ENCODE measurements at places on chromosomes 13 and 19. TPM values are rescaled to one million over a fixed set of nuclear protein-coding genes. Genes with fewer than 3 reads are reported as not detected.

The HAUS8 gene
- 1.6 TPM for total RNA-seq

The IGFL1 gene
- not detected for total RNA-seq

The ZSWIM9 gene
- total RNA-seq = 6.5 TPM

The C1QTNF9 gene
- under 0.01 TPM for total RNA-seq

The KIR2DL3 gene
- total RNA-seq = under 0.01 TPM

The ACP5 gene
- 18.0 TPM for total RNA-seq

- DNase-seq = no peak
Observed at GRCh38 chr13:94646904-94647303, 45.2 kb downstream of the GPR180 start.

DNA sequence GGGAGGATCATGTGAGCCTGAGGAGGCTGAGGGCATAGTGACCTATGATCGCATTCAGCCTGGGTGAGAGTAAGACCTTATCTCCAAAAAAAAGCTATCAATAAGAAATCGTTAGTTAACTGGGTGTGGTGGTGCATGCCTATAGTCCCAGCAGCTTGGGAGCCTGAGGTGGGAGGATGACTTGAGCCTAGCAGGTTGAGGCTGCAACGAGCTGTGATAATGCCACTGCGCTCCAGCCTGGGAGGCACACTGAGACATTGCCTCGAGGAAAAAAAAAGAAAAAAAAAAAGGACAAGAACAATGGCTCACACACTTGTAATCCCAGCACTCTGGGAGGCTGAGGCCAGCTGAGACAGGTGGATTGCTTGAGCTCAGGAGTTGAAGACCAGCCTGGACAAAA is 16.2 kb downstream of the PSPC1 start:
- DNase-seq = no peak

GRCh38 chr19:18814063-18814462 is 17.7 kb upstream of the UPF1 start:
- no peak for DNase-seq

GRCh38 chr19:35908973-35909683 is 1.0 kb upstream of the TYROBP start:
- DNase-seq = no peak

DNA sequence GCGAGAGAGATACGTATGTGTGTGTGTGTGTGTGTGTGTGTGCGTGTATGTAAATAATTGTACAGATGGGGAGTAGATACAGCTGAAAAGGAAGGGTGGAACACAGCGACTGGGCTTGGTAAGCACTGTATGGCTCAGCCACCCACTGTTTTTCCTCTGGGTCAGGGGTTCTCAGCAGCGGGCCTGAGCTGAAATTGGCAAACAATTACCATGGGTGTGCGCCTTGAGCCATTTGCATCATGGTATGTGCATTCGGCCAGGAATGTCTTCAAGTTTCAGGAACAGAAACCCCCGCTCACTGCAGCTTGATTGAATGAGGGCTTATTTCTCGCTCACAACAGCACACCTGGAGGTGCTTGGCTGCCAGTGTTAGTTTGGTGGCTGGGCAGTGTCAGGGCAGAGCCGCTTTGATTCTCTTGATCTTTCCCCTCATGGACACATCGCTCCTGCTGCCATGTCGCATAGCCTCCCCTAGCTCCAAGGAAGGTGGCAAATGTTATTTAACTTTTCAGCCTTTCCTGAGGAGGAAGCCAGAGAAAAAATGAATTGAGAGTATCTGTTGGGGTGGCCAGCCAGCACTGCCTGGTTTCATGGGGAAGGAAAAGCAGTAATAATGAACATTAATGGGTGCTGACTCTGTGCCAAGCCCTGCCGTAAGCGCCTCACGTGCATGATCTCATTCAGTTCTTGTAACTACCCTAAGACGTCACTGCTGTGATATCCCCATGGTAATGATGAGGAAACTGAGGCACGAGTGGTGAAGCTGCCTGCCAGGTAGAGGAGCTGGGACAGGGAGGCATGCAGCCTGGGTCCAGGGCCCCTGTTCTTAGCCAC is 126.9 kb downstream of the SIPA1L3 start:
- DNase-seq = no peak

DNA sequence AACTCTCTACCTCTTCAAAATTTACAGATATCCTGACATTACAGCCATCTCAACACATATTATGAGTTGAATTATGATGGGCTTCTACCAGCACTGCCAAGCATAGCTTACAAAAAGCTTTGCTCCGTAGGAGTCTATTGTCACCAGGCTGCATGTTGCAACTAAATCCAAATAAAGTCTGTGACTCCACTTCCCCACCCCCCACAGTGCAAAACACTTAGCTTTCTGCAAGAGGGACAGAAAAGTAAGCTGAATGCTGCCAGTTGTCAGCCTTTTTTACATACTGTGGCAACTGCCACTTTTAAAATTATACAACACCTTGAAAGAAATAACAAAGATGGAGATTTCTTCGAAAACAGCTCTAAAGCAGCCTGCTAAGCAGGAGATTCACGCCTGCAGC is 189.1 kb downstream of the FGF14 start:
- DNase-seq = no peak

- DNase-seq = no peak
Observed at GRCh38 chr13:79226938-79227337, 179.1 kb downstream of the RBM26 start.

GRCh38 chr19:3041761-3042620 is 12.9 kb upstream of the TLE2 start:
- no peak for DNase-seq

GRCh38 chr19:31962561-31962996 is 382.8 kb upstream of the ZNF507 start:
- DNase-seq = no peak

DNA sequence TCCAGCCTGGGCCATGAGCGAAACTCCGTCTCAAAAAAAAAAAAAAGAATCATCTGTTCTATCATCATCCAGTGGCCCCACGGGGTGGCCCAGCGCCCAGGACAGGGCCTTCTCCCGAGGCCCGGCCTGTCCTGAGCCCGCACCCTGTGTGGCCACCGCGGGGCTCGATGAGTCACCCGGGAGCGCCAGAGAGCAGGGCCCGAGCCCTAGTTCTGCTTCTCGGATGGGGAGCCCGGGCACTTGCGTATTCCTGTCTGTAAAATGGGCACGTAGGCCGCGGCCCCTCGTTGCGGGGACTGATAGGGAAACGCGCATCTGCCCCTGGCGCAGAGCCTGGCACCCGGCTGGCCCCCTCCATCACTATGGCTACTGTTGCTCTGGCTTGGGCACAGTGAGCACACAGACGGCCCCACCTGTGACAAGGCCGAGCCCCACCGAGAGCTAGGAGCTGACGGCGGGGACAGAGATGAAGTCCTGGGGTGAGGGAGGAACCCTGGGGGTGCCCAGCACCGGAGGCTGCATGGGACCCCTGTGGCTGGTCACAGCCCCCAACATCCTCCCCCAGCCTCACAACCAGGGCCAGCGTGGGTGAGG is 21.3 kb upstream of the UQCR11 start:
- DNase-seq = no peak

GRCh38 chr13:39023316-39023715 is 14.6 kb downstream of the PROSER1 start:
- no peak for DNase-seq

- no peak for DNase-seq
Observed at GRCh38 chr19:2047449-2048103, 3.5 kb downstream of the MKNK2 start.
